Transverse colon (tissue), 4 donors: ENCODE measurements at places on chromosomes 11 and 22.
A peak's percentile ranks its signal among the peaks of the same experiment; 100 is the strongest.

- peak; percentile 82 for DNase-seq
Observed at GRCh38 chr11:1569251-1569780, 2.8 kb downstream of the DUSP8 start.

DNA sequence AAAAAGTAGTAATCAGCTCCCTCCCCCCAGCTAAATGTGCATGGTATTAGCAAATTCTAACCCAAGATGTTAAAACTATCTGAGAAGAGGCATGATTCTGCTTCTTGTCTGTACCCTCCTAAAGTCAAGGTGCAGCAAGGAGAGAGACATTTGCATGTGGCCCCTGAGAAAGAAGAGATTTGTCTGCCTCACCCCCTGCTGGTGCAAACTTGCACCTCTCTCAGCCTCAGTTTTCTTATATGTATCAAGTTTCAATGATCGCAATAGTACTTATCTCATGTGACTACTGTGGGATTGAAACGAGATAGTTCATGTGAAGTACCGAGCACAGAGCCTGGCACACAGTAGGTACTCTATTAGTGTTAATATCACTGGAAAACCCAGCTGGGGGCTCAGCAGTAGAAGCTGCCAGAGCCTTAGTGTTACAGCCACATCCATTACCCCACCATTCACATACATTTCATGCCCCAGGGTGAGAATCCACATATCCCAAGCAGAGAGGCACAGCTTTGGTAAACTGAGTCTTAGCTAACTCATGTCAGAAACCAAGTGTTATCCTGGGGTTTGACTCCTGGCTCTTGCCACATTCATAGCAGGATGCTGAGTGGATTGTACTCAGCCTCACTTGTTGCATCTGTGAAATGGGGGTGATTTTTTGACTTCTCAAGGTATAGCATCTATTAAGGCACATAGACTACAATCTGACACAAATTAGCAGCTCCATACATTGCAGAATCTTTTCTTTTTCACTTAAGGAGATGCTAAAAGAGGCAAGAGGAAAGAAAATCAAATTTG, 24.9 kb downstream of the CD44 start:
- DNase-seq, result no peak

GRCh38 chr22:19819911-19820879, 34.5 kb downstream of the GNB1L start:
- DNase-seq, result no peak

- DNase-seq, result no peak
Observed at GRCh38 chr11:69921128-69922014, 102.2 kb upstream of the FGF3 start.

DNA sequence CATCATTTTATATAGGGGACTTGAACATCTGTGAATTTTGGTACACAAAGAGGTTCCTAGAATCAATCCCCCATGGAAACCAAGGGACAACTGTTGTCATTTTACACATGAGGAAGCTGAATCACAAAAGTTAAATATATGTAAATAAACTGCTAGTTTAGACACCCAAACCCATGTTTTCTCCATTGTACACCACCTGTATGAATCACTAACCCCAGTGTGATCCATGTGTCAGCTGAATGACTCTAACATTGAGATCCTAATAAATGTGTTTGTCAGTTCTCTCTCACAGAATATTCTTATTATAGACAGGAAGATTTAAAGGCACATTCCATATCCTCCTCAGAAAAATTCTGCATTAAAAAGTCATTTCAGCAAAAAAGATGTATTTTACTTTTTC, 83.3 kb downstream of the ATG16L2 start:
- DNase-seq, result no peak
